ENCODE measurements at places on chromosomes 3 and 15.

DNA sequence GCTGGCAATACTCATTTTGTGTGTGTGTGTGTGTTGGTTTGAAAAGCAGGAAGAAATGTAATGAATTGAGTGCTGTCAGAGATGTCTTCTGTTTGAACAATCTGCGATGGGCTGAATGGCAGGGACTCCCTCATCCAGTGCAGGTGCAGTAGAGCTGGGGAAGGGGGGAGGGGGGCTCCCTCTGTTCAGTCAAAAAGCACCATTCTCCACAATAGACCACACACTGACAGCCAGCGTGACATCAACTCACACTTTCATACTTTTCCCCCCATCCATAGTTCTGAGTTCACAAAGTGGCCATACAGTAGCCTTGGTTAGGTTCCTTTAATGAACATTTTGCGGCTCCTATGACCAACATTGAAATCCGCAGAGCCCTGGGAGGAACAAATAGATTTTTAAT, 10.4 kb downstream of the SOX2 start:
- no peak for DNase-seq

DNA sequence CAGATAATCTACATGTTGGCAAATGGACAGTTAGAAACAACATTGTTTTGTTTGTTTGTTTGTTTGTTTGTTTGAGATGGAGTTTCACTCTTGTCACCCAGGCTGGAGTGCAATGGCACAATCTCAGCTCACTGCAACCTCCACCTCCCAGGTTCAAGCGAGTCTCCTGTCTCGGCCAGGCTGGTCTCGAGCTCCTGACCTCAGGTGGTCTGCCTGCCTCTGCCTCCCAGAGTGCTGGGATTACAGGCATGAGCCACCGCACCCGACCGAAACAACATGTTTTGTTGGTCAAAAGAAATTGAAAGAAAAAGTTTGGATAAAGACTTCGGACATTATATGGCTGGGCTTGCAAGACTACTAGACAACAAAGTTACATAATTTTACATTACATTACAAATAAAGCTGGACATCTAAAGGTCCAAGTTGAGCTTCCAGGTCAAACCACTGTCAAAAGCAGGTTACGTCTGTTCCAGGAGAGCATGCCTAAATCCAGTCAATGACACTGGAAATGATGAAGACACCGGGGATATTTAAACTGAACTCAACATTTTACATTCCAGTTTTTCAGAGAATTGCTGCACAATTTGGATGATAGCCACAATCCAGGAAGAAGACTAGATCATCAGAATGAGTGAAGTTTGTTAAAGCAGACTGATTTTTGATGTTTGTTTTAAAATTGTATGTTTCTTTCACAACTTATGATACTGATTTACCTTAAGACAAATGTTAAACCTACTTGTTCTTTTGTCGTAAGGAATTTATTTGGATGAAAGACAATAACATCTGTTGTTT, 18.6 kb downstream of the SERP1 start:
- DNase-seq, result no peak

DNA sequence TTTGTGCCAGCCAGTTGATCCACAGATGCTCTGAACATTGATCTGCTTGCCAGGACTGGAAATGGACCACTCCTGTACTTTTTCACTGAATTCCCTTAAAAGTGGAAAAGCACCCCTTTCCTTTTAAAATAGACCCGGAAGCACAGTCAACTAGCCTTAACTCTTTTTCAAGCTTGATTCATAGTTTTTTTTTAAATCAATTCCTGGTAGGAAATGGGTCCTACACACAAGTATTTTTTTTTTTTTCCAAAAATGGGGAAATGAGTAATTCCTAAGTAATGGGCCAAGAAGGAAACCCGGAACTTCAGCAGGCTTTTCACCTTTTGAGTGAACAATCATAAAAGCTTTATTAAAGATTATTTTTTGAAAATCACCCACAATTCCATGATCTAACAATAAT, 234.4 kb upstream of the ADAMTS9 start:
- no peak for DNase-seq

GRCh38 chr3:52507359-52507758, 12.2 kb downstream of the STAB1 start:
- DNase-seq, result no peak

- DNase-seq, result no peak
Observed at GRCh38 chr15:90418627-90419026, 30.6 kb downstream of the IQGAP1 start.
